ENCODE measurements at places on chromosomes 7 and 10. TPM values are rescaled to one million over a fixed set of nuclear protein-coding genes. Genes with fewer than 3 reads are reported as not detected.

SPDYE8 gene
- not detected for total RNA-seq

TAX1BP1 gene
- 80.2 TPM for total RNA-seq

ANKRD61 gene
- total RNA-seq, result not detected

DRGX gene
- total RNA-seq, result not detected

FAM3C gene
- total RNA-seq, result 35.9 TPM

DNA sequence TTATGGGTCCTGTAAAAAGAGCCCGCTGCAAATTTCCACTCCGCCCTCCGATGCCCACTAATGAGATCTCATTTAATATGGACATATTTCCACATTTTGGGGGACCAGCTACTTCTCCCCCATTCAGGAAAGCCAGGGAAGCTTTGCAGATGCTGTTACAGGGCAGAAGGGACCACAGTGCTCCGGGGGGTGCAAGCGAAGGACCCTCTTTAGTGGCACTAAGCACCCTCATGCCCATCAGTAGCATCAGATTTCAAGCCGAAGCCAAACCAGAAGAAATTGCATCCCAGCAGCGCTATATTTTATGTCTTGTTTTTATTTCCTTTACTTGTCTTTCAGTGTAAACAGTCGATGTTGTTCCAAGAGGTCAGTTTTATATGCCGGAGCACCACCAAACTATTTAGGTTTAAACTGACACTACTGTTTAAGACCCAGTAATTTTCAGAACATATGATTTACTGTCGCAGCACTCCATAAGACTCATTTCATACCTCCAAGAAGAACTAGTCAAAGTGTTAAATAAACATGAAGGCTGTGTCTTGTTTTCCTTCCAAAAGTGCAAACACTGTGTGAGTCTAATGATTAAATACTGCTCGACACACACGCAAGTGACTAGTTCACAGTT, 122.2 kb upstream of the MGMT start:
- H3K4me3 ChIP-seq, result no peak overlapping the region
- H3K4me1 ChIP-seq, result no peaks in the 10 kb centered on the region
- DNase-seq, result no peak
- no peaks in the 10 kb centered on the region for H3K27me3 ChIP-seq
- H3K27ac ChIP-seq, result no peak overlapping the region

DNA sequence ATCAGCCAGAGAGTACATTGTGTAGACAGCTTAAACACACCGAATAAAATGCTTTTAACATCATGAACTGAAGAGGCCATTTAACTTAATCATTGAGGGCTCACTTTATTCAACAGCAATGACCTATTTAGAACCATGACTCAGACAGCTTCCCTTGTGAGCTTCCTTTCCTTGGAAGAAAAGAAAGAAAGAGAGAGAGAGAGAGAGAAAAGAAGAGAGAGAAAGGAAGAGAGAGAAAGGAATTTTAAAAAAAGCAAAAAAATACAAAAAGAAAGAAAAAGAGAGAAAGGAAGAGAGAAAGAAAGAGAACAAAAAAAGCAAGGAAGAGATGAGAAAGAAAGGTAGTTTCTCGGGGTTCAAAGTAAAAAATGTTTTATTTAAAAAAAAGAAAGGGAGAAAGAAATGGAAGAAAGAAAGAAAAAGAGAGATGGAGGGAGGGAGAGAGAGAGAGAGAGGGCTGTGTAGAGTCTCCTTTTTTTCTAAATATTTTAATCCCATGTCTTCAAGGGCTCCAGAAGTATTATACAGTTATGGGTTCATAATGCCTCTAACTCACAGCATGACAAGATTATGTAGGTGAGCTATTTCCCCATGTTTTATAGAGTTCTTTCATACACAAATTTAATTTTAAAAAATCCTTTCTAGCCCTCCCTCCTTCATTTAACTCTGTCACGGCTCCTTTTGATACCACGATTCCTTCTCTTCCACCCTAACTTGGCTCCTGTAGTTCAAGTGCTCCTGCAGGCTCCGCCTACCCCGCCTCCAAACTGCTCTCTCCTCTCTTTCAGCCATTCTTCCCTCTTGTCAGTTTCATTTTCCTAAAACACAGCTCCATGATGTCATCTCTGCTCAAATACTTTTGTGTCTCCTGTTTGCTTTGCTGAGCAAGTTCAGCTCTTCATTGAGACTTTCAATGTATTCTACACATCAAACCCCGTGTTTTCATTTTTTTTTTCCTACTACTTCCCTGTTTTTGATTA, 85.5 kb downstream of the PRTFDC1 start:
- H3K4me3 ChIP-seq, result no peak overlapping the region
- H3K36me3 ChIP-seq, result no peaks in the 10 kb centered on the region
- H3K4me1 ChIP-seq, result peaks cover 5% of the 10 kb centered on the region
- H3K27me3 ChIP-seq, result no peaks in the 10 kb centered on the region

GRCh38 chr7:30708983-30709382, 26.7 kb upstream of the CRHR2 start:
- H3K36me3 ChIP-seq, result no peaks in the 10 kb centered on the region
- no peaks in the 10 kb centered on the region for H3K4me1 ChIP-seq
- H3K4me3 ChIP-seq, result no peak overlapping the region
- H3K27ac ChIP-seq, result no peak overlapping the region

- no peak overlapping the region for H3K27ac ChIP-seq
- H3K36me3 ChIP-seq, result no peaks in the 10 kb centered on the region
- peaks cover 2% of the 10 kb centered on the region for H3K4me1 ChIP-seq
- H3K27me3 ChIP-seq, result no peaks in the 10 kb centered on the region
- no peak for DNase-seq
- no peak overlapping the region for H3K4me3 ChIP-seq
Observed at GRCh38 chr10:30554440-30554825, 75.1 kb downstream of the LYZL2 start.

GRCh38 chr7:35792472-35792871, 8.4 kb upstream of the SEPTIN7 start:
- no peak overlapping the region for H3K4me3 ChIP-seq
- H3K27ac ChIP-seq, result no peak overlapping the region
- no peaks in the 10 kb centered on the region for H3K36me3 ChIP-seq
- no peak for DNase-seq
- H3K4me1 ChIP-seq, result no peaks in the 10 kb centered on the region

- H3K4me3 ChIP-seq, result peak within 1 kb of the TSS; percentile 3
- H3K27ac ChIP-seq, result no peak within 1 kb of the TSS
- peaks cover 3% of the 10 kb centered on the region for H3K4me1 ChIP-seq
- no peaks in the 10 kb centered on the region for H3K36me3 ChIP-seq
- DNase-seq, result peak; percentile 60
Observed at GRCh38 chr10:80356563-80356988, at the start of the genes DYDC1 and DYDC2. Gene DYDC1, minus strand, starts transcription at chr10:80356755. Its CDS starts 4,154 bp downstream, at chr10:80352601. Gene DYDC2, plus strand, starts transcription at chr10:80356781. Its CDS starts 5,663 bp downstream, at chr10:80362444.

DNA sequence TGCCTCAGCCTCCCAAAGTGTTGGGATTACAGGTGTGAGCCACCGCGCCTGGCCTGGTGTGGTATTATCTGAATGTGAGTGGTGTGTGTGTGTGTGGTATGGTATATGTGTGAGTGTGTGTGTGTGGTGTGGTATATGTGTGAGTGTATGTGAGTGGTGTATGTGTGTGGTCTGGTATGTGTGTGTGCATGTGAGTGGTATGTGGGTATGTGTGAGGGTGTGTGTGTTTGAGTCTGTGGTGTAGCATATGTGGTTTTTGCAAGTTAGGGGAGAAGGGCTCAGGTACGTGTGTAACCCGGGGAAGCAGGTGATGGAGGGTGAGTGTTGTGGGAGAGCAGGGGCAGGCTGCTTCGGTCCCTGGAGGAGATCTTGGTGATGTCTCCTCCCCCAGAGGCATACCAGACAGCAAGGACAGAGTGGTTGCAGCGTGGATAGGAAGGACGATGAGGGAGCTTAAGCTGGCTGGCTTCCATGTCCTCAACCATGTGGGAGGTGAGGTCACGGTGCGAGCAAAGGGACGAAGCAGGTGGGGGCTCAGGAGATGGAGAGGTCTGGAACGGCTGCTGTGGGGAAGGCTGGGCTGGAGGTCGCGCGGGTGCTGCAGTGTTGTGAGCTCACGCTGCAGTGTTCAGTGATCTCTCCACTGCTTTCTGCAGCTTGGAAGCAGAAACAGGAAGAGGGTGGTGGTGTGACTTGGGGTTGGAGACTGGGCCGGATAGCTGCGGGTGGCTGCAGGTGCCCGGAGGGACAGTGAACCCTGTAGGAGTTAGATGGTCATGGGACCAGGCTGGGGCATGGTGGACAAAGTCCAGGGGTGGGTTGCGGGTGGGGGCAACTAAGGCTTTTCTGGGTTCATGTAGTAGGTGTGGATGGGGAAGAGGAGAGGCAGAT, 5.0 kb downstream of the ZYX start:
- no peaks in the 10 kb centered on the region for H3K27me3 ChIP-seq
- H3K36me3 ChIP-seq, result no peaks in the 10 kb centered on the region
- H3K27ac ChIP-seq, result no peak overlapping the region
- peaks cover 29% of the 10 kb centered on the region for H3K4me1 ChIP-seq
- H3K4me3 ChIP-seq, result no peak overlapping the region

DNA sequence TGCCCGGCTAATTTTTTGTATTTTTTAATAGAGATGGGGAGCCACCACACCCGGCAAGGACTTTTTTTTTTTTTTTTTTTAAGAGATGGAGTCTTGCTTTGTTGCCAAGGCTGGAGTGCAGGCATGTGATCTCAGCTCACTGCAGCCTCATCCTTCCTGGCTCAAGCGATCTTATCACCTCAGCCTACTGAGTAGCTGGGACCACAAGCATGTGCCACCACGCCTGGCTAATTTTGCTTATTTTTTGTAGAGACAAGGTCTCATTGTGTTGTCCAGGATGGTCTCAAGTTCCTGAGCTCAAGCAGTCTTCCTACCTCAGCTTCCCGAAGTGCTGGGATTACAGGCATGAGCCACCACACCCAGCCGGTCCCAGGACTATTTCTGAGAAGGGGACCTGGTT, 9.3 kb upstream of the MCU start:
- no peaks in the 10 kb centered on the region for H3K36me3 ChIP-seq
- no peak overlapping the region for H3K4me3 ChIP-seq
- H3K27ac ChIP-seq, result no peak overlapping the region
- H3K27me3 ChIP-seq, result no peaks in the 10 kb centered on the region

DNA sequence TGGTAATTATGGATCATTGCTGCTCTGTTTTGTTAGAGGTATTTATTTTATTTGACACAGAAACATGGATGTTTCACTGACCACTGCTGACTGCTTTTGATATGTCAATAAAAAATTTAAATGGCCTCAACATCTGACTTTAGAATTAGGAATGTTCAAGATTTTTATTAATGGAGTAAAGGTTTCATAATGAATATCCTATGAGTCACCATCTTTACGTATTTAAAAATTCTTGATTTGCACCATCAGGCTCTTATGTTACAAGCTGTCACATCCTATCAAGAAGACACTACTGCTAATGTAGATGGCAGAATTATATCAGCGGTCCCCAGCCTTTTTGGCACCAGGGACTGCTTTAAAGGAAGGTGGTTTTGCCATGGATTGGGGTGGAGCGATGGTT, 578.7 kb upstream of the NRP1 start:
- H3K4me1 ChIP-seq, result no peaks in the 10 kb centered on the region
- H3K27ac ChIP-seq, result no peak overlapping the region
- no peak overlapping the region for H3K4me3 ChIP-seq
- H3K27me3 ChIP-seq, result no peaks in the 10 kb centered on the region
- no peak for DNase-seq
- H3K36me3 ChIP-seq, result no peaks in the 10 kb centered on the region

GRCh38 chr7:44104860-44105771, 971 bp downstream of the AEBP1 start:
- no peaks in the 10 kb centered on the region for H3K27me3 ChIP-seq
- DNase-seq, result peak; percentile 74
- H3K27ac ChIP-seq, result peak overlapping the region; percentile 89
- H3K4me1 ChIP-seq, result peaks cover 21% of the 10 kb centered on the region

DNA sequence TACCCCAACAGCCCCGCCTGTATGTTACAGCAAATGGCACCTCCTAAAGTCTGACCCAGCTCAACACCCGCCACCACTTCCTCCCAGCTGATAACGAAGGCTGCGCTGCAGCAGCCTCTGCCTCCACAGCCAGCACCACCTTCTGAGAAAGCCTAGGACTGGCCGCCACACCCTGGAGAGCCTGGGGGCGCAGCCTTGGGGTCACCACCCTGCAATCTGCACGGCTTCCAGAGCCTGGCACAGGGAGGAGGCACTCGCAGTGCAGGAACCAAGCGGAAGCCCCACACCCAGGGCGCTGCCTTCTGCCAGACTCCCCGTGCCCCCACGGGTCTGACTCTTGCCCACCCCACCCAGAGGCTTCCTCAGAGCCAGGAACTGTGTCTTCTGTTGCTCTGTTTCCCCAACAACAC, 112.5 kb downstream of the MAD1L1 start:
- no peaks in the 10 kb centered on the region for H3K27me3 ChIP-seq
- H3K4me1 ChIP-seq, result peaks cover 25% of the 10 kb centered on the region
- no peak for DNase-seq
- H3K27ac ChIP-seq, result peak overlapping the region; percentile 41
- H3K36me3 ChIP-seq, result no peaks in the 10 kb centered on the region

DNA sequence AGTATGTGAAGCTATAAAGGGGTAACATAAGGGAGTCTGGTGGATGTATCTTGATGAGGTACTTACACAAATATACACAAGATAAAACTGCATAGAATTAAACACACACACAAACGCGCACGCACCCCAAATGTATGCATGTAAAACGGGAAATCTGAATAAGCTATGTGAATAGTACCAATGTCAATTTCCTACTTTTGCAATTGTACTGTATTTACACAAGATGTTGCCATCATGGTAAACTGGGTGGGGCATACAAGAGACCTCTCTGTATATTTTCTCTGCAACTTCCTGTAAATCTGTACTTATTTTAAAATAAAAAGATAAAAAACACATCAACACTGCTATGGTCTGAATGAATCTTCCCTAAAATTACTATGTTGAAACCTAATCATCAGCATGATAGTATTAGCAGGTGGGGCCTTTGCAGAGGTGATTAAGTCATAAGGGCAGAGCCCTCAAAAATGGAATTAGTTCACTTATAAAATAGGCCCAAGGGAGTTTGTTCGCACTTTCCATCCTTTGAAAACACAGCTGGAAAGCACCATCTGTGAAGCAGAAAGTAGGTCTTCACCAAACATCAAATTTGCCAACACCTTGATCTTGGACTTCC, 30.1 kb downstream of the TPK1 start:
- H3K27ac ChIP-seq, result no peak overlapping the region
- H3K27me3 ChIP-seq, result no peaks in the 10 kb centered on the region
- H3K36me3 ChIP-seq, result no peaks in the 10 kb centered on the region
- H3K4me1 ChIP-seq, result no peaks in the 10 kb centered on the region
- no peak overlapping the region for H3K4me3 ChIP-seq

DNA sequence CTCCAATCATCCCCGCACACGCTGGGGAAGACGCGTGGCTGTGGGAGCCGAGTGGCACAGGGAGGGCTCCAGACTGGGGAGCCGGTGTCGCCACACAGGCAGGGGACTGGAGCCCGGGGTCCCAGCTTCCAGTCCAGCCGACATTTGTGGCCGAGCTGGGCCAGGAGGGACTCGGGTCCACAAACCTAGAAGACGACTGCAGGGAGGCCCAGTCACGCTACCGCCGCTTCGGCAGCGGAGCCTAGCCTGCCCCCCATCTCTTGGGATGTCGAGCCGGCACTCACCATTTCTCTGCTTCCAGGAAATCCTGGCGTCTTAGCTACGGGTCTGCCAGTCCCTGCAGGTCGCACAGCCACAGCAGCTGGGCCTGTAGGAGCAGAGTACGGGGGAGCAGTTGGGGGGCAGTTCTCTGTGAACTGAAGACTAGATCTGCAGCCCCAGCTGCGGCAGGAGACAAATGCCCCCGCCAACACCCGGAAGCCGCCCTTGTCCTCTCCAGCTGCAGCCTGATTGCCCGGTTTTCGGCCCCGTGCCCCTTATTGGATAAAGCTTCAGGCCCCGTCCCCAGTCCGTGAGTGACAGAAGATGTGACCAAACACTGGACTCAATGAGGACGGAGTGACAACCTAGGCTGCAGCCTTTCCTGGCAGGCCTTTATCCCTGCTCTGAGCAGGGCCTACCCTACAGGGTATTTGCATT, 270.7 kb downstream of the ZNF33B start:
- H3K36me3 ChIP-seq, result no peaks in the 10 kb centered on the region
- DNase-seq, result peak; percentile 77
- no peaks in the 10 kb centered on the region for H3K4me1 ChIP-seq
- H3K4me3 ChIP-seq, result peak overlapping the region; percentile 34
- no peak overlapping the region for H3K27ac ChIP-seq
